NCI-H187 treated with DMSO at 0.1 percent for 48 hours (cell line): ENCODE measurements at places on chromosomes 7 and 10.

DNA sequence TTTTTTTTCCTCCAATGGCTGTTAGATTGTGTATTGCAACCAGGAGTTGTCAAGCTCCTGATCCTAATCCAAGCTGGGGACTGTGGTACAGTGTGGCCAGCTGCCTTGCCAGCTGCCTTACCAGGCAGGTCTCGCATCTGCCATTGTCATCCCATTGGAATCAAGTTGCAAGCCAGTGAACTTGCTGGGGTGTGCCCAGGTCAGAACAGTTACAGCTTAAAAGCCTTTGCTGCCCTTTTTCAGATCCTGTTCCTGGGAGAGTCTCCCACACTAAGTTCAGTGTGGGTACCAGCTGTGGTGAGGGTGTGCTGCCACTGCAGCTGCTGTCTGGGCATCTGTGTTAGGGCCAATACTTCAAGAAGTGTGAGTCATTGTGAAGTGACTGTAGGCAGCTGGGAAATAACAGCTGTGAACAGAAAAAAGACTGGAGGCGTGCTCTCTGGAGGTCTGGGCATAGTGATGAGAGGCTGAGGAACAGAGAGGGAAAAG, 72.8 kb downstream of the CCNY start:
- no peak for DNase-seq

GRCh38 chr10:95637911-95638310, 18.6 kb downstream of the ALDH18A1 start:
- DNase-seq: no peak

- no peak for DNase-seq
These were observed 165.9 kb downstream of the ABCA13 start for GRCh38 chr7:48337012-48337621.

DNA sequence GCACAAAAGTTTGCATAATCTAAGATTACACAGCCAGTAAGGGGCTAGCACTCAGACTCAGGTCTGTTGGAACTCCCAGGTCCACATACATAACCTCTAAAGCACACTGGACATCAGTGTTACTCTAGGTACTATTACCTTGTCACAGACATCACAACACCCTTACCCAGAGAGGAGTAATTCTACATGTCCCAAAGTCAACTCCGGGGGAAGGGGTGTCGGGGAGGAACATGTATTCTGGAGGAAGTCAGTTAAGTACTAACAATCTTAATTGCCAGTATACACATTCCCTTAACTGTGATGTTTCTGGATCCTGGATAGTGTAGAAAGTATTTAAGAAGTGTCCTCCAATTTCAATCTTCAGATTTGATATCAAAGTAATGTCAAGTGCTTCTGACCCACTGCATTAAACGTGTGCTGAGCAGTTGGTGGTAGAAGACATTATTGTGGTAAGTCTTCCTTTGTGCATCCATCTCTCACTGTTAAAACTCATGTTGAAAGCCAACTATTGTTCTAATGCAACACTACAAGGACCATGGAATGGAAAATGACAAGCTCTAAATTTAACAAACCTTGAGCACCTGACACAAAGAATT, 155.4 kb downstream of the CRPPA start:
- DNase-seq: no peak

GRCh38 chr10:83538047-83538446, 601.3 kb upstream of the GHITM start:
- DNase-seq: no peak

DNA sequence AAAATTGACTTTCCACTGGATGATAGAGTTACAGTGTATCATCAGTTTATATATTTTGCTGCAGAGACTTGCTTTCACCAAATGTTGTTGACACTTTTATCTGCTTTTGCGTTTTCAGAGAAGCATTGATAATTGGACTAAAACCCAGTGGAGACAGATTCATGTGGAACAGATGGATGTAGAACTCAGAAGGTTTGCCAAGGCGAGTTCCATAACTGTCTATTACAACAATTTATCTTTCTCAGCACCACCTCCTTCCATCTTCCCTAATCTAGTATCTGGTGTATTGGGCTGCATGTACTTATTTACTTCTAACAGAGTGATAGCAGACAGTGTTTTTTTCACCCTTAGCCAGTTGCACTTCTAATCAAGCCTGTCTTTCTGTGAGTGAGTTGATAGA, 73.3 kb downstream of the DNAH11 start:
- DNase-seq: no peak

DNA sequence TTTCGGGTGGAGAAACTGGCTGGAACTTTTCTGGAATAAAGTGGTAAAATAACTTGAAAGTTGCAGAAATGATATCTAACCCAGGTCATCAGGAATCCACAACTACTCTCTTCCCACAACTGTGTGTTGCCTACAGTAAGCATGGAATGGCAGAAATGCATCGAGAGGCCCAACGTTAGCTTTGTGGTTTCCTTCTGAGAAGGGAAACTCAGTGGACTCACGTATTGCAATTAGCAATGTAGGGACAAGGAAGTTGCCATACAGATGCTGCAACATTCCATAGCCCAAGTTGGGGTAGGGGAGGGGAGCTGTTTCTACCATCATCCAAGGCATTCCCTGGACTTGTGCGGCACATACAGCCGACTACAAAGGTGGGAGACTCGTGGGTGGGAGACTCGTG, 1.9 kb downstream of the PON1 start:
- DNase-seq: no peak

DNA sequence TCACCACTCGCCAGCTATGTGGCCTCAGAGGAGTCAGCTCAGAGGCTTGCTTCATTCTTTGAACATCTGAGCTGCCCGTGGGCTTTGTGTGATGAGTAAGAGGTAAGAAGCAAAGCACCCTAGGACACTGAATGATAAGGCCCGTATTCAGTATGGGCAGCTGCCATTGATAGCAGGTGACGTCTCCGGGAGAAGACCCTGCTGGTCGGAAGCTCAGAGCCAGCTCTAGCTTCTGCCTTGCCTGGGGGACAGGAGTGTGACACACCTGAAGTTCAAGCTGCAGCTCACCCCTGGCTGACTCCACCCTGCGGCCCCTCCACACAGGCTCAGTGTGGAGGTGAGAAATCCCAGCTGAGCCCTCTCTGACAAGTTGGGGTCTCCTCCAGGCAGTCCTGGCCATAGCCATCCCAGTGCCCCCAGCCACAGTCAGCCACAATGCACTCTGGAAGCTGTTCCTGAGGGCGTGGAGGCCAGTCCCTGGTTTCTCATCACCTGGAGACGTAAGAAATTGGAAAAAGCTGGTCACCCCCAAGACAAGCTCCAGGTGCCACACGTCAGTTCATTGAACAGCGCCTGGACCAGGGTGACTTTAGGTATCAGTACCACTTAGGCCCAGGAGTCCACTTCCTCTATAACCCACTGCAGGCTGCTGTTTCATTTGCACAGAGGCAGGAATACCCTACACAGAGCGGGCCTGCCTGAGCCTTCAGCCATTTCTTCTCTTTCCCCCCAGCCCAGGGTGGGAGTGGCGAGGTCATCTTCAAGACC, 164.9 kb upstream of the RHEB start:
- no peak for DNase-seq

DNA sequence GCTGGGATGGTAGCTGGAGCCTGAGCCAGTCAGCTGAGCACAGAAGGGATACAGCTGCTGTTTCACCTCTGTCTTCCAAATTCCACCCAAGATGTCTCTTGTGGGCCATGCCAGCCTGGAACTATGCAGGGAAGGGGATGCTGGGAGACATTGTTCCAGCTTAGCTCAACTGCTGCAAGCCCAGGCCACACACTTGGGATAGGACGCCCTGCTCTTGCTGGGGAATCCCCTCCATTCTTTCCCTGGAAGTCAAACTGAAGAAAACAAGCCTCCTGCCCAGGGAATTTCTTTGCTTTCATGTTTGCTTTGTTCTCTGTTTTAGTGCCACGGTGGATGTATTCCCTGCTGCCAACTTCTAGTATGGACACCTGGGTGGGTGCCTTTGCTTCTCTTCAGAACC, 55.2 kb upstream of the CDK13 start:
- no peak for DNase-seq

DNA sequence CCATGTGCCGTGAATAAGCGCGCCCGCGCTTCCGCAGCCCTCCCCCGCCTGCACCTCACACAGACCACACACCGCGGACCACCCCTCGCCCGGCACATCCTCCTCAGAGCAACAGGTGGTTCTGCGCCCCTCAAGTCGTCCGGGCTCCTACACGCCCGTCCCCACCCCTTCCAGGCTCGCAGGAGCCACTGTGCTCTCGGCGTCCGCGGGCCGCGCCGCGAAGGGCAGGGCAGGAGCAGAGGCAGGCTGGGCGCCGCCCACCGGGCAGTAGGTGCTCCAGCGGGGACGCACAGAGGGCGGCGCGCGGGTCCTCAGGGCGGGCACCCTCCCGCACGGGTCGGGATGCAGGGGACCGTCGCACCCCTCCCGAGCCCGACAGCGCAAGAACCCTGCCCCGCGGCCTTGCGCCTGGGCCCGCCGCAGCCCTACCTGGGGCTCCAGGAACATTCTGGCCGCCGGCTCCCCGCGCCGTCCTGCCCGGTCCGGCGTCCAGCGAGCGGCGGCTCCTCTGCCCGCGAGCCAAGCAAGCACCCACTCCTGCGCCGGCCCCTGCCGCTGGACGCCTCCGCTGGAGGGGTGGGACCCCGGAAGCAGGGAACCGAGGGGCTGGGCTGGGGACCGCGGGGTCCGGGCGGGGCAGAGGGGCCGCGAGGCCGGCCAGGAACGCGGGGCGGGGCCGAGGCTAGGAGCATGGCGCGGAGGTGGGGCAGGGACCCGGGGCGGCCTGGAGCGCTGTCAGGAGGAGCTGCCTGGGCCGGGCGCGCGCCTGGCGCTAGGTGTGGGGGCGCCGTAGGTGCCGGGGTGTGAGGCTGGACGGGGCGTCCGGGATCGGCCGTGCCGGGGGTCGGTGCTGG, 37.4 kb downstream of the RASGEF1A start:
- DNase-seq: no peak

DNA sequence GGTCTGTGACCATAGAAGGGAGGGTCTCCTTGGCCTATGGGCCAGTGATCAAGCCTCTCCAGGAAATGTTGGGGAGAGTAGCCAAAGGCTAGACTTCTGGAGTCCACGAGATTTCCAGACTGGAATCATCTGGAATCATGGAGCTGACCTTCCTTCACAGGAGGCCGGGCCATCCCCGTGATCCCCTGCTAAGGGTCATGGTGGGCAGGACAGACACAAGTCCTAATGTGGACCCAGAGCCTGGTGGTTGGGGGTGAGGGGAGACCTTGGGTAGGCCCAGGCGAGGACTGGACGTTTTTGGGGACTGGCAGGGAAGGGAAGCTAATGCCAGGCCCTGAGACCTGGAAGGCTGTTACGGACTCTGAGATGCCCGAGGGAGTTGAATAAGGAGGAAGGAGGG, 9.8 kb upstream of the GRID1 start:
- DNase-seq: no peak

- DNase-seq: no peak
These were observed 6.2 kb downstream of the SFXN4 start for GRCh38 chr10:119159332-119159731.

DNA sequence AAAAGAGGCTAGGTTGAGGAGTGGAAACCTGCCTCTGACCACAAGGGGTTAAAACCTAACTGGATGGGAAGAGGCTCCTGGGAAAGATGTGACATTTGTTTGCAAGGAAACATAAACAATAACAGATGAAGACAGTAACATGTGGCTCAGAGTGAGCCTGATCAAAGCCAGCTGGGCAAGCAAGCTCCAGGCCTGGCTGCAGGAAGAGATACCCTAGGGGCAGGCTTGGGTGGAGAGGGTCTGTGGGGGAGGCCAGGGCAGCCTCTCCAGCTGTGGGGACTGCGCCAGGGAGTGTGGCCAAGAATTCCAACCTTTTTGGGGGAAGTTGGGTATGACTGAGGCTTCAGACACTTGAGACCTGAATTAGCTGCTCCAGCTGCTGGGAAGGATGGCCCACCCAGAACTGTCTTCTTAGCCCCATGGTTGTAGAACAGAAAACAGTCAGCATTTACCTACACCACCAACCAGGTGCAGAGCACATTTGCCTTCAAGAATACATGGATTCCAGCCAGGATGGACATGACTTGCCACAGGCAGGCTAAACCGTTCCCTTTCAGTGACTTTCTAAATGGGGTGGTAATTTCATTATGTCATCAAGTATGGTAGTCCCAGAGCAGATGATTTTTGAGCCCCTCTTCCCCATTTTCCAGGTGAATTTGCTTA, 10.4 kb upstream of the FAM170B start:
- DNase-seq: no peak

GRCh38 chr7:87220026-87220733, 648 bp upstream of the TMEM243 start:
- no peak for DNase-seq

DNA sequence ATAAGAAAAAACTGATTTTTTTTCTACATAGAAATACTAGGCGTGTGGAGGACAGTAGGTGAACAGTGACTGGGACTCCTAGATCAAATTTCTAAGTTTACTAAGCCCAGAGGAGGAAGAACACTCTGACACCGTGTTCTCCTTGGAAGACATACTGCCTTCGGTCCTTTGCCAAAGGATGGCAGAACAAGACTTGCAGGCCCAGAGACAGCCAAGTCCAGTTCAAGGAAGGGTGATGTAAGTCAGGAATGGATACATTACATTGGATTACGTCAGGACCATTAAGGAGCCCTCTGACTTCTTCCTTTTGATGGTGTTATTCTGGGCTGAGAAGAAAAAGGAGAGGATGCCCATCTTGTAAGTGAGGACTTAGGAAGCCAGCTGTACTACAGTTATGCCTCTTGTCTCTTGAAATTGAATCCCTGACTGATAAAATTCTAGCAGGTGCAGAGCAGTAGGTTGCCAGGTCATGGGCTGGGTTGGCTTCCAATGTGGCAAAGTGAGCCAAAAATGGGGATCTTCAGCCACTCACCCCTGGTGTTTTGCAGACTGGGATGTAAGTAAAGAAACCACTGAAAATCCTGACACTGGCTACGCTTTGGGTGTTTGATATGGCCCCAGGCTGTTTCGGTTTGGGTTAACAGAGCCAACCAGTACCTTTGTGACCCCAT, 45.1 kb downstream of the RELN start:
- DNase-seq: no peak

DNA sequence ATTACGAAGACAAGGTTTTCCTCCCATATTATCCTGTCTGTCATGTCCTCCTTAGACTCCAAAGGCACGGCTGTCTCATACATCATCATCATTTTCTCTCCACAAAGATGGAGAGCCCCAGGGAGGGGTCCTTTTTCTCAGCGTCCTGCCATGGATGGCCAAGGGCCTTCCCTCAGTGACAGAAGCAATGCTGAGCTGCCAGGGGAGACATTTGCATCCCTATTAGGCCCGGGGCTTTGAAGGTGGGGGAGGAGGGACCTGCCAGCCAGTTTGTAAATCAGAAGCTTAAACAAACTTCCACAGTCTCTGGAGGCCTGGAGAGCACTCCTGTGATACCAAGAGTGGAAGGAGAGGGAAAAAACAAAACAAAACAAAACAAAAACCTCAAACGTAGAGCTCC, 112.4 kb upstream of the ADO start:
- DNase-seq: no peak

GRCh38 chr7:130942211-130942964, 208.4 kb upstream of the KLF14 start:
- no peak for DNase-seq

- no peak for DNase-seq
These were observed 51.4 kb downstream of the FBXW4 start for GRCh38 chr10:101643546-101643945.

DNA sequence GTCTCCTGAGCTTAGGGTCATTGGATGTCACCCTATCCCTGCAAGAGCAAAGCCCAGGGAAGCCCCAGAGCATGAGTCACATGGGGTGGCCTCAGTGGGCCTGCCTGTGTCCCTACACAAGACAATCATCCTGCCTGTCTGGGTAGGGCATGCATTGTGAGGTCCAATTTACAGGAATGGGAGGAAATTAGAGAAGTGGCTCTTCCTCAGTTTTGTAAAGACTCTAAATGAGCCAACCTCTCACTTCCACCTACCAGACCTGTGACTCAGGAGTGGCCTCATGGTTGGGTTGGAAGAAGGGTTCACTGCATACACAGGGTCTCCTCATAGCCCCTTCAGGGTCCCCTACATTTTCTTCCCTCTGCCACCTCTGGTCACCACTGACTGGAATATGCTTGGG, 43.6 kb upstream of the SMNDC1 start:
- DNase-seq: no peak
